ENCODE measurements at places on chromosomes 7 and 10. TPM values are rescaled to one million over a fixed set of nuclear protein-coding genes. Genes with fewer than 3 reads are reported as not detected.
A peak's percentile ranks its signal among the peaks of the same experiment; 100 is the strongest.

DNA sequence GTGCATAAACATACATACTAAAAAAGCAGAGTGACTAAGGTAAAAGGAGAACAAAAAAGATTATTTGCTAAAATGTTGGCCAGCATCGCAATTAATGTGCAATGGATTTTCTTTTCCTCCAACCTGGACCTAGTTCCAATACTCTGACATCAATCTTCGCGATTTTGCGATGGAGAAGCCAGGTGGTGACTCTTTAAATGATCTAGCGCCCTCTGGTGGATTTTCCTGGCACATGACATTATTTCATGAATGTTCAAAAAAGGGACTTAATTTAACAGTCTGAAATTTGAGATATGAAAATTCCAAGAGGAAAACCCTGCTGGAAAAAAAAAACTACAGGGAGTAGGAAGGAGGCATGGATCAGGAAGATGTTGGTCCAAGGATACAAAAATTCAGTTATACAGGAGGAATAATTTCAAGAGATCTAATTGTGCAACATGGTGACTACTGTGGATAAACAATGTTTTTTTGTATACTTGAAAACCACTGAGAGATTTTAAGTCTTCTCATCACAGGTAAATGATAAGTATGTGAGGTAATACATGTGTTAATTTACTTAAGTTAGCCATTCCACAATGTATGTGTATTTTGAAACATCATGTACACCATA, 4.3 kb upstream of the KCNMA1 start:
- no peak overlapping the region for H3K4me3 ChIP-seq
- peaks cover 23% of the 10 kb centered on the region for H3K4me1 ChIP-seq
- no peaks in the 10 kb centered on the region for H3K36me3 ChIP-seq
- H3K27ac ChIP-seq, result no peak overlapping the region
- H3K27me3 ChIP-seq, result peaks cover 78% of the 10 kb centered on the region

- no peaks in the 10 kb centered on the region for H3K36me3 ChIP-seq
- H3K4me3 ChIP-seq, result no peak overlapping the region
- H3K27ac ChIP-seq, result no peak overlapping the region
Observed at GRCh38 chr7:8590225-8590624, 156.8 kb downstream of the NXPH1 start.

GRCh38 chr7:5435291-5436002, 11.8 kb upstream of the TNRC18 start:
- no peaks in the 10 kb centered on the region for H3K36me3 ChIP-seq
- peaks cover 3% of the 10 kb centered on the region for H3K4me1 ChIP-seq
- peaks cover 7% of the 10 kb centered on the region for H3K27me3 ChIP-seq
- H3K4me3 ChIP-seq, result no peak overlapping the region

DNA sequence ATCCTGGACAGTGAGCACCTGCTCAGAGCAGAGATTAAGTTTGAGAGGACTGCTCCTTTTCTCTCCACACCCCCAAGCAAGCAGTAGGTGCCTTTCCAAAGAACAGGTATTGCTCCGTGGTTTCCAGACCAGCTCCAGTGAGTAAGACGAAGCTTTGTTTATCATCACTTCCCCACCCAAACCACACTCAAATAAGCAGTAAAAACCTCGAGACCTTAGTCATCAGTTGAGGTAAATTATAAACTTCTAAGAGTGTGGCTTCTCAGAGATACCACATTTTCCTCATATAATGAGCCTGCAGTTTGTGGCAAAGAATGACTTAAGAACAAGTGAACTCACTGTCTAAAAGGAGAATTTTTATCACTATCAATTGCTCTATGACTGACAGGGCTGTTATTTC, 50.0 kb upstream of the GRB10 start:
- DNase-seq, result no peak
- no peak overlapping the region for H3K4me3 ChIP-seq
- H3K36me3 ChIP-seq, result no peaks in the 10 kb centered on the region
- no peaks in the 10 kb centered on the region for H3K4me1 ChIP-seq
- H3K27me3 ChIP-seq, result no peaks in the 10 kb centered on the region

DNA sequence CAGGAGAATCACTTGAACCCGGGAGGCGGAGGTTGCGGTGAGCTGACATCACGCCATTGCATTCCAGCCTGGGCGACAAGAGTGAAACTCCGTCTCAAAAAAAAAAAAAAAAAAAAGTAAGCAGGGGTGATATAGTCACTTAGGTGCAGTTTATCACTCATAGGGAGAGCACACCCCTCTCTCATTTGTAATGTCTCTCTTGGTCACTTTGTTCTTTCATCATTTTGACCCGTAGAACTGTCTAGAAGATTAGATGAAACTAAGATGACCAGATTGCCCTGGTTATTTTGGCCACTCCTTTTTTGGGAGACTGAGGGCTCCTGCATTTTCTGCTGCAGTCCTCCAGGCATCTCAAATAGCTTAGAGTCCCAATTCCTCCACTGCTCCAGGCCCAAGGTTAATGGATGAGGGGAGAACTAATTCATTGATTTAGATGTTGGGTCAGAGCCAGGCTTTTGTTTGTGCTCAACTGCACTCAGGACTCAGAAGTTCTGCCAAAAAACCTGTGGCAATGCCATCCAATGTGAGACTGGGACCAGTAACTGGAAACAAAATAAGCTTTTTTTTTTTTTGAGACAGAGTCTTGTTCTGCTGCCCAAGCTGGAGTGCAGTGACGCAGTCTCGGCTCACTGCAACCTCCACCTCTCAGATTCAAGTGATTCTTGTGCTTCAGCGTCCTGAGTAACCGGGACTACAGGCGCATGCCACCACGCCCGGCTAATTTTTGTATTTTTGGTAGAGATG, 50.0 kb upstream of the CAMK1D start:
- H3K4me3 ChIP-seq, result no peak overlapping the region
- no peaks in the 10 kb centered on the region for H3K27me3 ChIP-seq
- peak; percentile 5 for DNase-seq
- H3K27ac ChIP-seq, result no peak overlapping the region
- no peaks in the 10 kb centered on the region for H3K36me3 ChIP-seq

GRCh38 chr10:100333661-100334440, 3.8 kb upstream of the PKD2L1 start:
- no peak for DNase-seq
- peaks cover 6% of the 10 kb centered on the region for H3K4me1 ChIP-seq
- no peak overlapping the region for H3K27ac ChIP-seq
- no peaks in the 10 kb centered on the region for H3K36me3 ChIP-seq
- H3K4me3 ChIP-seq, result no peak overlapping the region
- H3K27me3 ChIP-seq, result no peaks in the 10 kb centered on the region

DNA sequence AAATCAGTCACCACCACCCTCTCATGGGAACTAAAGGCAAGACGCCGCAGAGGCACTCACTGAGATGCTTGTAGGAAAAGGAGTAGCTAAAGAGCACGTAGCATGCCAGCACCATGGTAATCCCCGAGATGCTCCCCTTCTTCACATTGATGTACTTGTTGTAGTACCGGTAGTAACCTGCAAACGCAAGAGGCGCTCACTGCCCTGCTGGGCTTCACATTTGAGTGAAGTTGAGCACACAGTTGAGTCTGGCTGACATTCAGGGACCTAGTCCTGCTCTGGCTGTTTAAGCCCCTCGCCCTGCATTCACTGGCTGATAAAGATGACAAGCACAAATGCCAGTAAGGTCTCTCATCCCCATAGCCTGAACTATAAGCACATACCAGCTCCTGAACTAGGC, 6.9 kb downstream of the ATP5MF start:
- no peaks in the 10 kb centered on the region for H3K27me3 ChIP-seq
- H3K4me3 ChIP-seq, result no peak overlapping the region
- H3K36me3 ChIP-seq, result peaks cover 89% of the 10 kb centered on the region
- H3K4me1 ChIP-seq, result peaks cover 61% of the 10 kb centered on the region

Gene LIPF
- 0.83 TPM for polyA plus RNA-seq

DNA sequence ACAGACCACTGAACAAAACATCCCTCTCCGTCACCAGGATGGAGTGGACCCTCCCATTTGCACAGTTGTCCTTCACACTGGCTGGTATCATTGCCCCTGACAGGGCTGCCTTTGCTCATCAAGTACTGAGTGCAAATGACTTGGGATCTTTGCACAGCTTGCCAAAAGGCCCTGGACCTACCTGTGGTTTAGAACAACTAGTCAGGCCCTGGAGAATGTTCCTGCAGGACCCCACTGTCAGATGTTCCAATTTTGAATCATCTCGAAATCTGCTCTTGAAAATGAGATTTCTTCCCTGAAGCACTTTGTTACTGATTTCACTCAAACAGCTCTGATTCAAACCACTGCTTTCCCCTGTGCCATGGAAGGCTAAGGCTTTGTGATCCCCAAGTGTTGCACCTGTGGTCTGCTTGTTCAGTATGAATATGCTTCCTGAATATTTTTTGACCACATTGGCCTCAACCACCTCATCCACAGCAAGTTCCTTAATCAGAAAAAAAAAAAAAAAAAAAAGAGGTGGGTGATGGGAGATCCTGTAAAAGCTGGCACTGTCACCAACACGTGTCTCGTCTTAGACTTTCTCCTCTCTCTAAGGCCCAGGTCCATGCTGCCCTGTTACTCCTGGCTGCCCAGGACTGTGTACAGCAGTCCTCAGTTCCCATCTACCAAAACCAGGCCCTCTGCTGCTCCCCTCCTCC, 2.7 kb upstream of the AOAH start:
- no peak overlapping the region for H3K4me3 ChIP-seq
- no peaks in the 10 kb centered on the region for H3K27me3 ChIP-seq
- no peaks in the 10 kb centered on the region for H3K36me3 ChIP-seq
- peaks cover 50% of the 10 kb centered on the region for H3K4me1 ChIP-seq
